Muscle of arm (tissue), 14 donors: ENCODE measurements at places on chromosomes 3 and 15. TPM values are rescaled to one million over a fixed set of nuclear protein-coding genes. Genes with fewer than 3 reads are reported as not detected.
A peak's percentile ranks its signal among the peaks of the same experiment; 100 is the strongest.

CHRM5 gene
- polyA plus RNA-seq = 0.08 TPM

DNA sequence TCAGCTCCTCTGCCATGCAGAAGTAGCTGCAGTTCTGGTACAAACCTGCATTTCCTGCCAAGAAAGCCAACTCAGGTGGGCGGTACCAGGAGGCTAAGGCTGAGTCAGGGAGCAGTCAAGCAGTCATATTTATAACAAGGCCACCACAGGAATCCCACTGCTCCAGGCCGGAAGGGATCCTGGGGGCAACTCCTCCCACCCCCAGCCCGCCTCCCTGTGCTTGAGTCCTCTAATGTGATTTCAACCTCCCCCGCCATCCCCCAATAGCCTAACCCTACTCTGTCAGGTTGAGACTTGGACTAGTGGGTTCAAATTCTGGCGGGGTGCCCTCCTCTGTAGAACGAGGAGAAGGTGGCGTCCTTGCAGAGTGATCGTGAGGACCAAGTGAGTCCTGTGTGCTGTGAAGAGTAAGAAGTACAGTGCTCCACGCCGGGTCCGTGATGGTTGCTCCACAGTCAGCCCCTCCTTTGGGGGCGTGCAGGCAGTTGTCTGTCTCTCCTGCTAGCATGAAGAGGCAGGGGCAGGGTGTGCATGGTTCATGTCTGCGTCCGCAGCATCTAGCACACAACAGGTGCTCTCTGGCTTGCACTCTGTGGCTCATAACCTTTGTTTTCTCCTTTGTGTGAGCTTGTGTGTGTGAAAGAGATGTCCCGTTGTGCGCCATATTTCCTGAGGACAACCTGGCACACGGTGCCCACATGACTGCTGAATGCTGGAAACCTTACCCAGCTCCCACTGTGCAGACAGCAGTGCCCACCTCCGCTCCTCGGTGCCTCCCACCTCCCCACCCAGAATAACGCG lies 78.3 kb downstream of the SMAD6 start:
- DNase-seq = no peak

DNA sequence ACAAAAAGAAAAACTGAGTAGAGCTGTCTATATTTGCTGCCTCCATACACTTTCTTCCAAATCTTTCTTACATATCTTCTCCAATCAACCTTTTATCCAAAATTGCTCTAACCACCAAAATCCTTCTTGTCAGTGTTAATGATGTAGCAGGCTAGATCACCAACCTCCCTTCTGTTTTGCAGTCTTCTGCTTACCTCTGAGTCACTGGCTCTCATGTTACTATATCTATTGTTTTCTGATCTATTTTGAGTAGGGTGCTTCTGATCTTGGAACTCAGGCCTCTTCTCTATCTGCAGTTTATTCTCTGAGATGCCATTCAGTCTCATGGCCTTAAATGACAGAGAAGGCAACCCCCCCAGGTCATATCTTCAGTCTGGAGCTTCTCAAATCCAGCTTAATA lies 26.3 kb upstream of the AADAC start:
- no peak for DNase-seq

- no peak for DNase-seq
Observed at GRCh38 chr3:11510001-11510340, 133.7 kb downstream of the VGLL4 start.

DNA sequence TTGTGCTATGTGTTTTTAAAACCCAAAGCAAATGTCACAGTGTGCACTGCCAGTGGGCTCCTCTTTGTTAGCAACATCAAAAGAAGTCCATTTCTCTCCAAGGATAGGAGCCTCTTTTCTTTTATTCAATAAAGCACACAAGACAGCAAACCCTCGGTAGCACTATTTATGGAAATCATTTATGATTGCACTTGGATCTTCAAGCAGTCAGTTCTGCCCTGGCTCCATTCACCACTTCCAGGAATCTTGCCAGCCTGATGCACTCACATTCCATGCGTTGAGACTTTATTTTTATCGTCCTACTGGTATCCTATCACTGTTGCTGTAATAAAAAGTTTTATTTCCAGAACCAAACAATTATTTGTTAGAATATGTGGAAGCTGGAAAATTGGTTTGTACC lies 412.1 kb downstream of the TBL1XR1 start:
- peak; percentile 24 for DNase-seq

- no peak for DNase-seq
Observed at GRCh38 chr3:71011565-71012287, 571.8 kb downstream of the FOXP1 start.

EPHB3 gene
- polyA plus RNA-seq = 30.8 TPM

DNA sequence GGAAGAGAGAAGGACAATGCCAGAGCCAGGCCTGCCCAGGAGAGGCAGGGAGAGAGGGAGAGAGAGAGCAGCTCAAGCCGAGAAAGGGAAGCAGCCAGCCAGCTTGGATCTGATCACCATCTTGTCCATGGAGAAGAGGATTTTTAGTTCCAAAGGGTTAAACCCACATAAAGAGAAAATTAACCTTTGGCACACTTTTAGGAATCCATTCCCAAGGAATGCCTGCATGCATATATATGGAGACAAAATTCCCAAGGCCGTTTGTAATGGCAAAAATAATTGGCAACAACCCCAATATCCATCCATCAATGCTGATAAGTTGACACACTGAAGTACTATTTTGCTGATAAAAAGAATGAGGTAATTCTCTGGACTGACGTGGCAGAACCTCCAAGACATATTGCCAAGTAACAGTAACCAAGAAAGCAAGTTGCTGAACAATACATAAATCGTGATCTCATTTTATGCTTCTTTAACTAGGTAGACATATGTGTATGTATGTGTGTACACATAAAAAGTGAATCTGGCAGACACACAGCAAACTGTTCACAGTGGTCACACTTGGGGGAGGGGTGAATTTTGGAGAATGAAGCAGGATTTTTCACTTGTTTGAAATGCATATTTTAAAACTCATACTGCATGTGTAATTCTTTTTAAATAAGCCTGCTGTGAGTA lies 7.5 kb upstream of the STRA6 start:
- DNase-seq = no peak

CCDC71 gene
- 24.0 TPM for polyA plus RNA-seq

ZNF660 gene
- 4.8 TPM for polyA plus RNA-seq

DNA sequence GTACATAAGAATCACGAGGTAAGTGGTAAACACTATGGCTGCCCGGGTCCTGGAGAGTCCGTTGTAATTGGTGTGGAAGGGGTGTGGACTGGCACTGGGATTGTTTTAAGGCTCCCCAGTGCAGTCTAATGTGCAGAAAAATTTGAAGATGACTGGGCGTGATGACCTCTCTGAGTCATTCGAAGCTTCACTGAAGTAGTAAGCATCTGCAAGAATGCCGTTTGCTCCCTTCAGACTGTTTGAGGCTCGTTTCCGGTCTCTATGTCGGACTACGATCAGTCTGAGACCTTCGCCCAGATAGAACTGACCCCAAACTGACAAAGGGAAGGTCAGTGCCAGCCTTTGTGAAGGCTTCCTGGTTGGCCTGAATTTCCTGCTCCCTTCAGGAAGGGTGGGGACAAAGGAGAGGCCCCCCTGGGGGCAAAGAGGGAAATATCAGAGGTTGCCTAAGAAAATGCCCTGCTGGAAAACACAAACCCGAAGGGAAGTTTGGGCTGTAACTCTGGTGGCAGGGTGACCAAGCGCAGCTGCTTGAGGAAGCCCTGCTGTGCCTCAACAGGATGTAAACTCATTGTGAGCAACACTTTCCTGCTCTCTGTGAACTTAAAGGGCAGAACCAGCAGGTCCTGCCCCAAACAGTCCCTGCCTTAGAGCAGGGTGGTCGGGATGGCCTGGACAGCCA lies 34.6 kb downstream of the BTD start:
- DNase-seq = no peak
